IPS DF 6.9 (cell line): ENCODE measurements at places on chromosomes 5 and 9.

DNA sequence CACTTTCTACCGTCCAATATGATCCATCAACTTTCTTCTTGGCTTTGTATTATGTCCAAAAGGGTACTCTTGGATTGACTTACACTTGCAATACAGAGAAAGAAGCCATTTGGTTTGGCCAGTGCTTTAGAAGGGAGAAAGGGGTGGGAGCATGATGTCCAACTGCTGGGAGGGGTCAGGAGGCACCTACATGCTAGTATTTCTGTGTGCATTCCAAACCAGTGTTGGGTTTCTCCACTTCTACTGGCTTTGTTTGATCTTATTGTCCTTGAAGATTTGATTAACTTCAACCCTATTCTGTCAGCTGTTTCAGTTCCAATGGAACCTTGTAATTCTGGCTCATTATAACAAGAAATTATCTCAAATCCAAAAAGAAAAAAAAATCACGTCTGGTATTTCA, 27.6 kb downstream of the CYSTM1 start:
- no peaks in the 10 kb centered on the region for H3K36me3 ChIP-seq
- H3K27ac ChIP-seq = no peak overlapping the region

DNA sequence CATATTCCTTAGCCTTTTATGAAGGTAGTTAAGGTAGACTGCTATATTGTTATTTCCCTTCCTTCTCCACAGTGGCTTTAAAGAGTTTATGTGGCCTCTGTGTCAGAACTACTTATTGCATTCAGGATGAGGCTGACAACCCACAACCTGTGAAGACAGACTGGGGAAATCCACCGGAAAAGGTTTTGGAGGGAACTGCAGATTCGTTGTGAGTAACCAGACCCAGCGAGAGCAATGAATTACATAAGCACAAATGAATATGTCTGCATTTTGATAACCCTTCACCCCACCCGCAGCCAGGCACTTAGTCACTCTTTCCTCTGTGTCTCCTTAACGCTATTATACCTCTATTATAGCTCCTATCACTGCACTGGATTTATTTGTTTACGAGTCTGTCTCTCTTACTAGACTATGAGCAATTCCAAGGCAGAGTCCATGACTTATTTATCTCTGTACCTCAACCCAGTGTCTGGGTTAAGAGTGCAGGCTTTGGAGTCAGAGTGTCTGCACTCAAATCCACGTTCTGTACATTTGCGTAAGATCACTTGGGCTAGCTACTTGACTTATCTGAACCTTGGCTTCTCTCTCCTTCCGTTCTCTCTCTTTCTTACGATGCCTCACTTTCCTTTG, 19.2 kb downstream of the KCTD16 start:
- no peak overlapping the region for H3K27ac ChIP-seq
- H3K27me3 ChIP-seq = no peaks in the 10 kb centered on the region
- H3K36me3 ChIP-seq = no peaks in the 10 kb centered on the region
- no peak overlapping the region for H3K4me3 ChIP-seq

GRCh38 chr9:4857163-4857810, 64.5 kb downstream of the RCL1 start:
- H3K36me3 ChIP-seq = peaks cover 5% of the 10 kb centered on the region; the same call in 1 of the 2 replicates
- no peaks in the 10 kb centered on the region for H3K27me3 ChIP-seq
- DNase-seq = no peak

DNA sequence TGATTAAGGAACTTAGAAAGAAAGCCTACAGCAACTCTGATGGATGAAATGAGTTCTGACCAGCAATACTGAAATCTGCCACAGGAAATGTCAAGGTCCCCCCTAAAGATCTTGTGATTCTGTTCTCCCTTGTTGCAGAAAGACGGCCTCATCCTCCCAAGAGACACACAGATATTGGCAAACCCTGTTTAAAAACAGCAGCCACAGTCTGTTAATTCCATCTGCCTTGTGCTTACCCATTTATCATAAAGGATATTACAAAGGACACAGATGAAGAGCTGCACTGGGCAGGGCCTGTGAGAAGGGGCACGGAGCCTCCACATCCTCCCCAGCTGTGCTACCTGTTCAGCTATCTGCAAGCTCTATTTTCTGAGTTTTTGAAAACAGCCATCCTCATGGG, 15.2 kb downstream of the RAPGEF1 start:
- DNase-seq = no peak
- peaks cover 8% of the 10 kb centered on the region for H3K4me1 ChIP-seq
- H3K4me3 ChIP-seq = no peak overlapping the region

DNA sequence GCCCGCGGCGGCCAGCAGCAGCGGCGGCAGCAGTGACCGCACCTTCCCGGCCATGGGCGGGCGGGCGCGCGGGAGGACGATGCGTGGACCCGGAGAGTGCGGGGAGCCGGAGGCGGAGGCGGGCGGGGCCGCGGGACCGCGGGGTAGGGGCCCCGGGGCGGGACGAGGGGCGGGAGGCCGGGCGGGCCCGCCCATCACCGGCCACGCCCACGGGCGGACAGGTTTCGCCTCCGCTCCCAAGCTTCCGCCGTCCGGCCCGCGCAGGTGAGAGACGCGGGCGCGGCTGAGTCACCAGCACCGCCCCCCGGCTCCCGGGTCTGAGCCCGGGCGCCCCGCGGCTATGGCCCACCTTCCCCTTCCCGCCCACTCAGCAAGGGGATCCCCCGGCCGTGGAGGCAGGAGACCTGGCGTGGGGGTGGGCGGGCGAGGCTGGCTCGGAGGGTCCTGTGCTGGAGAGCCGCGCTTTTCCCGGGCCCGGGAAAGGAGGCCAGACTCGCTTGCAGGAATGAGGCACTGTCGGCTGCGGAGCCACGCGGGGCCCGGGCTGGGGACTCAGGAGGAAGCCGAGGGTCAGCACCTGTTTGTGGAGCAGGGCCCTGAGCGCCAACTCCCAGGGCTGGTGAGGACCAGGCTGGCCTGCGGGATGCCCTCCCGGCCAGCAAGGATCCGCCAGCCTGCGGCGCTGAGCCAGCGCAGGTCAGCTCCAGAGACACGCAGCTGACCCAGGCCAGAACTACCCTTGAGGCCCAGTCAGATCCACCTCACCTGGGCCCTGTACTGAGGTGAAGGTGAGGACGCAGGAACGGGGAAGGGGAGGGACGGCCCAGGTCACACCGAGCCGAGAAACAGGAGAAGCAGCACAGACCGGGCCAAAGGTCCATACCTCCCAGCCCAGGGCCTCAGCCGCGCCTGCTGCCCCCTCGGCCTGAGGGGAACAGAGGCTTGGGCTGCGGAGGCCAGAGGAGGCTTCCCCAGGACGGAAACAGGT, at the start of gene ENTPD2:
Gene ENTPD2, minus strand, starts transcription at position 118 of the 988 bp plus-strand sequence. Its CDS starts 64 bp downstream, at position 54.
- H3K27me3 ChIP-seq = peaks cover 6% of the 10 kb centered on the region; the same call in 1 of the 2 replicates
- peak within 1 kb of the TSS; percentile 61; the same call in 1 of the 2 replicates for H3K4me3 ChIP-seq
- DNase-seq = no peak
- peaks cover 3% of the 10 kb centered on the region; the same call in 1 of the 2 replicates for H3K4me1 ChIP-seq

- no peak overlapping the region for H3K27ac ChIP-seq
- no peak overlapping the region for H3K4me3 ChIP-seq
- no peaks in the 10 kb centered on the region for H3K36me3 ChIP-seq
These were observed 80.3 kb downstream of the ATPSCKMT start for GRCh38 chr5:10169359-10169758.
